ENCODE measurements at places on chromosomes 2 and 18.

DNA sequence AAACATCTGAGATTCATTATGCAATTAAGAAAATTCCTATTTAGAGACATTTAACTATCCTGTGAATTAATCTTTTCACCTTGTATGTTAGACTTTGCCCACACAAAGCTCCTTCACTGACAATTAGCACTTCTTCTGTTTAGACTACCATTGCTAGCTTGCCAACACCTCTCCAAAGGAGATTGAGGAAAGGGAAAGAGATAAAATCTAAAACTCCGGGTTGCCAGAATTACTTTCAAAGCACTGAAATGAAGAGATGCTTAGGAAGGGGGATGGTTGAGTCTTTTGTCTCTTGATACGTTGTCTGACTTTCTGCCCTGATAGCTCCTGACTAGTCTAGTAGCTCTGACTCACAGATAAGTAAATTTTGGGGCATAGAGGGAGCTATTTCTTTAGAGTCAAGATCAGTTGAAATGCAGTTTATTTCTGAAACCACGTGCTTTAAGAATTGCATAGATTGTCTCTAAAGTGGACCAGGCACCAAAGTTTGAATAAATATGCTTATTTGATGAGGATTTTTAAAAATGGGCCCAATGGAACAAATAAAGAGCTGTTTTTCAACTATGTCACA, 74.1 kb upstream of the DSEL start:
- no peak for DNase-seq

GRCh38 chr18:26909599-26910290, 44.2 kb upstream of the AQP4 start:
- no peak for DNase-seq

- DNase-seq, result no peak
These were observed 6.8 kb downstream of the ZNF397 start for GRCh38 chr18:35247412-35248249.

DNA sequence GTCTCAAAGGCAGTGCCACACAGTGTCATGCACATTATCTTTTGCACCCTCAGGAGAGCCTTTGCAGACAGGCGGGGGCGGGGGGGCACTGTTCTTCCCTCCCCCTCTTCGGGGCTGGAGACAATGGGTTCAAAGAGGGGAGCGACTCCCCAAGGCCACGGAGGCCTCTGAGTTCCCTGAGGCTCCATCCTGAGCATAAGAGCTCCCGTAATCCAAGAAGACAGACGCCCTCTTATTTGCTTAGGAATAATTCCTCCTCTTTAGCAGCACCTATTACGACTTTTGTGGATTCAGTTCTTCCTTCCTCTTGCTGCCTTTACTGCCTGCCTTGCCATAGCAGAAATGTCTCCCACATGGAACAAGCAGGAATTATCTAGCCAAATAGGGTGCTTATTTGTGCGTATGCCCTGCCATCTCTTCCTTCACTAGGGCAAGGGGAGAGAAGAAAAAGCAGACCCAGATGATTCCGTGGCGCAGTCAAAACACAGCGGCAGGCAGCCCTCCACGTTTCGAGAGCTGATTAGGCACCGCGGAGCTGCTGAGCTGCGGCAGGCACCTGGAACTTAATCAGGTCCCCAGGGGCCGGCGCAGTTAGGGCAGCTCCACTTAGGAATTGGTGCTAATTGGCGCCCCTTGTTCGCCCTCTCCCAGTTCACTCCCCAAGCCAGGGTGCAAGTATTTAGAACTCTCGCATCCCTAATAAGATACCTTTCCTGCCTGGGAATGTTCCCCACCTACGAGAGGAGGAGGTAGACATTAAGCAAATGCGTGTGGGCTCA, 233.4 kb upstream of the MYT1L start:
- DNase-seq, result no peak

DNA sequence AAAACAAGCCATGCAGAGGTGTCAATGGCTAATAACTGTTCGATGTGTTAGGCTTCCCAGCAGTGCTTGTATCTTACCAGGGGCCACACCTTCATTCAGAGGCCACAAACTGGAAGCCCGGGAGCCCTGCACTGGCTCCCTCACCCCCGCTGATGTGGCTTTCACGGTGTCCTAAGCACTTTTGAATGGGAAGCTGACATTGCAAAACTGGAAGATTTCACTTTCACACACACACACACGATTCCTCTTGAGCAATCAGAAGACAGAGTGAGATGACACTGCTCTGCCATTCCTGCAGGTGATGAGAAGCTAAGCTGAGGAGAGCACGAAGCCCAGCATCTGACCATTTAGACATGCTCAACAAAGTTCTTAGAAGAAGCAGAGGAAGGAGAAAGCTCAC, 8.6 kb upstream of the ZNF407 start:
- no peak for DNase-seq

GRCh38 chr2:102342888-102343287, 12.7 kb upstream of the IL18R1 start:
- DNase-seq, result no peak

DNA sequence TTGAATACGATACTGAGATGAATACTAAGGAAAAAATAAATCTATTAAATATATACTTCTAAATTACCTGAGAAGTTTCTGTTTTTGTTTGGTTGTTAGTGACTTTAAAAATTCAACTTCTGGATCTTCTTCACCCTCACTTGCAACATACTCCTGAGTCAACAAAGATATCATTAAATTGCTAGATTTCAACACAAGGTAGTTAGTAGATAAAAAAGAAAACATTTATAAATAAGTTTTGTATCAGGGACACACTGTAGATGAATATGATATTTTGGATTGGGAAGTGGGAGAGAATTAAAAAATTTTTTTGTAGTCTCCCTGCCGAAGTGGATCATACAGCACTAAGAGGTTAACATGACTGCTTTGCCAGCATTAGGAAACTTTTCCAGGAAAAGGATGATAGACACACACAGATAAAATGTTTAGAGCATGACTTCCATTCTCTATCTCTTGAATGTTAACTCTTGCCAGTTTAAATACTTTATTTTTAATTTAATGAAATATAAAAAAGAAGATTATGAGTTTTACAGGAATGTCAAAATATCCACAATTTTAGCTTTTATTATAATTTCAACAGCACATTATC, 15.9 kb downstream of the SP9 start:
- no peak for DNase-seq

DNA sequence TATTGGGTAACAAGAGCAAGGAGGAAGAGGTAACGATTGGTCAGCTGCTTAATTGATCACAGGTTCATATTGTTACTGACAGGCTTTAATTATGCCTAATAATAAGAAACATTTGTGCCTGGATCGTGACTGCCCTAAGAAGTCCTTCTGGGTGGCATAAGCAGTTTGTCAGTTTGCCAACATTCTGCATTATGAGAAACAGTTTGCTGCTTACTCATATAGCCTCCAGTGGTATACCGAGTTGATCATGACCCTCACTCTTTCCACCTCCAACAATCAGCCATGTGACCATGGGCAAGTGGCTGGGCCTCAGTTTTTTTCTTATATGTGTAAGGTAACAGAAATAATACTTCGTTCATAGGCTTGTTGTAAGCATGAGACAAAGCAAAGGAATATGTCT, 96.6 kb upstream of the CABLES1 start:
- no peak for DNase-seq

GRCh38 chr2:45716915-45717314, 65.4 kb downstream of the PRKCE start:
- DNase-seq, result no peak

- no peak for DNase-seq
These were observed 681.3 kb downstream of the ADCYAP1 start for GRCh38 chr18:1585881-1586488.

Data from effector CD8-positive, alpha-beta T cell (primary cell).